ENCODE measurements at places on chromosomes 7 and 10.

- no peak for DNase-seq
Measured at GRCh38 chr7:372546-372931, 82.6 kb downstream of the FOXL3 start.

GRCh38 chr7:132112106-132112505 is 464.2 kb downstream of the PLXNA4 start:
- no peak for DNase-seq

GRCh38 chr7:114413761-114414155 is 857 bp upstream of the FOXP2 start:
- no peak for DNase-seq

DNA sequence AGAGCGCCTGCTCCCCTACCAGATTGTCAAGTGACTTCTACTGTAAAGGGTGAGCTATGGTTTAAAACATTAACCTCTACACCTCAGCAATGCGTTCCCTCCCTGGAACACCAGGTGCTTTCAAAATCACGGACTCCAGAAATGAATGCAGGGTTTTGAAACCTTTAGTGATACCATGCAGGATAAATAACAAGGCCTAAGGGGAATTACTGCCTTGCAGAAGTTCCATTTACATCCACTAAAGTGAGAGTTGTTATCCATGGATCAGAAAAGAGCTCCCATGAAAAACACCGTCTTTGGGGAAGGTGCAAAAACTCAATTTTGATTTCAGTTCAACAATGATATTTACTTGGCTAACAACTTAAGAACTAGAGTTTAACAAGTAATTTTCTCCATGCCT is 4.0 kb downstream of the FZD8 start:
- DNase-seq = no peak

DNA sequence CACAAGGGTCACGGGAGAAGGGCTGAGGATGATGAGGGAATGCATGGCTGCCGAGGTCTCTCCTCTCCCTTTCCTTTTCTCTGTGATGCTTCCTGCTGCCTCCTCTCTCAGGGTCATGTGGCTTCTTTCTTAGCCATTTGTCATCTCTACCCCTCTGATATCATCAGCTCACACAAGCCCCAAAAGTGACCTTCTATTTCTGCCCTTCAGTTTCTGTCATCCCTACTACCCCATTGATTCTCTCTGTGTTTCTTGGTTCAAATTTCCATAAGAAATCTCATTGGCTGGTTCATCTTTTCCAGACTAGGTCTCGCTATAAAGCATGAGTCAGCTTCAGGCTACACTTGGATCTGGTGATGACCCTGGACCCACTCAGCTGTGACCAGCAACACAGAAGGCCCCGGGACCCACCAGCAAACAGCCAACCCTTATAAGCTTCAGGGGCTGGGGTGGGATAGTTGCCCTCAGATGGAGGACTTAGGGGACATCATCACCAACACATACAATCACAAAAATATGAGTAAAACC is 284.3 kb downstream of the SKAP2 start:
- no peak for DNase-seq
